Osteocyte (in vitro differentiated cells): ENCODE measurements at places on chromosomes 13 and 19.
A peak's percentile ranks its signal among the peaks of the same experiment; 100 is the strongest.

- DNase-seq = no peak
Measured at GRCh38 chr13:45295536-45295935, 45.4 kb downstream of the TPT1 start.

GRCh38 chr19:6540918-6541689 is 10.3 kb downstream of the TNFSF9 start:
- no peak for DNase-seq

DNA sequence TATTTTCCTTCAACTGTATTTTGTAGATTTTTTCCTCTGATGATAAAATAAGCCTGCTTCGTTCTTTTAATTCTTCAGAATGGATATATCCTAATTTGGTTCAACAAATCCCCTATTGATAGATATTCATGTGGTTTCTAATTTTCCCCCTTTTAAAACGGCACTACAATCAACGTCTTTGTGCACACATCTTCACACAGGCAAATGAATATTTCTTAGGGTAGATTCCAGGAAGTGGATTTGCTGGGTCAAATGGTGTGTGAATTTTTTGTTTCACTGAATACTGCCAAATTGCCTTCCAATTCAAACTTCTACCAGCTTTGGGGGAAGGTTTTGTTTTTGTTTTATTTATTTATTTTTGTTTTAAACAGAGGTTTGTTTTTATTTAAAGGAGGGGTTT is 287.2 kb downstream of the FOXO1 start:
- no peak for DNase-seq

GRCh38 chr19:751501-752341 is 809 bp downstream of the MISP start:
- no peak for DNase-seq

DNA sequence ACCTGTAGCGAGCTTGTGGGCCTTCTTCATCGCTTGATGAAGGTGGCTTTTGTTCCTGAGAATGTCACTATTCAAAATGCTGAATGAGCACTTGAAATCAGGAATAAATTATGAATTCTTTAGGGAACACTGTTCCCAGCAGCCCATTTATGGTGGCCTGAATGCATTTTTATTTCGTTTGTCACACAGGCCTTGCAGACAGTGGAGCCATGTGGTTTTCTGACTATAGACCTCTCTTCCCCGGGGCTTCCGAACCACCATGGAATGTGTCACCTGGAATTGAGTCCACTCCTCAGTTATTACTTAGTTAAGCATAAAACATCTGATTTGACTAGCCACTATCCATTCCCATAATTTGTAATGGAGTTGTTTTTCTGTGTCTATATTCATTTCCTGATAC is 396.9 kb downstream of the IRS2 start:
- no peak for DNase-seq

GRCh38 chr13:62643799-62644524 is 1228.3 kb upstream of the PCDH20 start:
- DNase-seq = no peak

- no peak for DNase-seq
Measured at GRCh38 chr19:16315825-16316505, 8.7 kb upstream of the KLF2 start.

- no peak for DNase-seq
Measured at GRCh38 chr19:10796653-10797052, 39.4 kb downstream of the TMED1 start.

DNA sequence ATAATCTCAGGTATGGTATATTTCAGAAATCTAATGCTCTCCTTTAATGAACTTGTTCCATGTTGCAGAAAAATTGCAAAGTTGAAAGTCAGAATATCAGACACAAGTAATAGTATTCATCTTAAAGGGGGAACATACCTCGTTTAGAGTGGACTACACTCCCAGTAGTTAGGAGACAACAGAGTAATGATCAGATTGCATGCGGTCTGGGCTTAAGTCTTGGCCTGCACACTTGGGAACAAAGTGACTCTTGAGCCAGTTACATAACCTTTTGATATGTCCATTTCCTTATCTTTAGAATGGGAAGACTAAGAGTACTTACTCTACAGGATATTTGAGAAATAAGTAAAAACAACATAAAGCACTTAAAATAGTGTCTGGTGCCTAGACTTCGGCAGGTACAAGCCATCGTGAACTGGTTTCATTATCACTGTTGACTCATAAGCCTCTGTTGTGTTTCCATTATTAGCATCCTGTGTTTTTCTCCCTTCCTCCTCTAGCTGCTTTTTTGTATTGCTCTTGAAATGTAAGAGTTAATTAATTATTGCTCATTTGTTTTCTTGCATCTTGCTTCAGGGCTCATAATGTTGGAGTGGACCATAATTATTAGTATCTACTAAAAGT is 53.0 kb downstream of the DPY19L3 start:
- DNase-seq = no peak

DNA sequence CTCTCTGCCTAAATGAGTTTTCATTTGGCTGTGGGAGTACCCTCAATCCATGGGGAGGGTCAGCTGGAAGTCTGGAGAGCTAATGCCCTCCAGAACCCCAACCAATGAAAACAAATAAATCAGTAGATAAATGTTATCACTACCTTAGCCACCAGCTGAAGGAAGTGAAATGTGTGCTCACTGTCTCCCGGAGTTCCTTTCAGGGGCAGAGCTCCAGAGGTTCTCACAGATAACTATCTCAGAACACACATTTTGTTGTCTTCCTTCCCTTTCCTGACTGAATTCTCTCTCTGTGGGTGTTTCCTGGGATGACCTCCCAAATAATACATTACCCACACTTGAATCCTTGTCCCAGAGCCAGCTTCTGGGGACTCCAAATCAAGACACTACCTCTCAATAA is 779.6 kb downstream of the DIAPH3 start:
- no peak for DNase-seq

- DNase-seq = no peak
Measured at GRCh38 chr13:53569453-53569852, 540.8 kb downstream of the OLFM4 start.

GRCh38 chr13:64928696-64929499 is 2301.2 kb downstream of the PCDH9 start:
- DNase-seq = no peak

DNA sequence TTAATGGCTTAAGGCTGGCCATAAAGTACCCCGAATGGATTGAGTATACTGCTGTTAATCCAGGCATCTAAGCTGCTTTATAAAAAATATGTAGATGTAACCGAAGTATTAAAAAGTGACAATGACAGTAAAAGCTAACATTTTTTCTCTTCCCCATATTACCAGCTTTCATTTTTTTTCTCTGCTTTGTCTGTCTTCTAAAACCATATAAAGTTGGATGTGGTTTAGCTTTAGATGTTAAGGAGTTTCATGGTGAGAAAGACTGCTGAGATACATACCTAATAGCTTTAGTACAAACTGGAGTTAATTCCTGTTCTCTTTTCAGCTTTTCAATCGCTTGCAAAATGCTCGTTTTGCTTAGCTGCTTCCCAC is 838 bp downstream of the AKAP11 start:
- DNase-seq = no peak

DNA sequence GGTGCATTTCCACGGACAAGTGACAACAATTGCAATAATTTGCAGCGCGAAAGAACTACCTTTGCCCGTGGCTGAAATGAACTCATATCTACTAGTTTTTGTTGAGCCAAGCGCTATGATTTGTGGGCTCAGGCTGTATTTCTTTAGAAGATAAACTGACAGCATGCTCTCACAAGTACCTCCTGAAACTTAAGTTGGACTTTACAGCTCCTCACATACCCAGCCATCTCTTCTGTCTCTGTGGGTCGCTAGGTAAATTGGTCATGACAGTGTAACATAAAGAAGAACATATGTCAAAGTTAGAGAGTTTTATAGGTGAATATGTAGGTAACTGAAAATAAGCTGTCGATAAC is 839 bp downstream of the COG6 start:
- DNase-seq = no peak

DNA sequence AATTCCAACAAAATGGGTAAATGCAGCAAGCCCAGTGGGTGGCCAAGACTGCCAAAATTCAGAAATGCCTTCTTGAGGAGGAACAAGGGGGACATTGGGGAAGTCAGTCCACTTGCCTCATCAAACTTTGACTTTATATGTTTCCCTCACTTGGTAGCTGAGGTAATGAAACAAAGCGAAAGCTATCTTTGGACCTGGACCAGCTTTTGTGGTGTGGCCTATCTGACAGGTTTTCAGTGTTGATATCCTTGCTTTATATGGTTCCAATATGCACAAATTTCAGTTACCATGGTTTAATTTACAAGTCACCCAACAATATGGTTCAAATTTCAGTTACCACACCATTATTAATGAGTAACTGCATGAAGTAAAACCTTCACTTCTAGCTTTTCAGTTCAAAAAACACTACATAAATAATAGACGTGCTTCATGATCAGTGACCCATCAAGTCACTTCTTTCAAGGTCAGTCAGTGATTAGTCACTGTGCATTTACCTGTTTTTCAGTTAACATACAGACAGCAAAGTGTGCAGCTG is 17.7 kb upstream of the POU4F1 start:
- no peak for DNase-seq

DNA sequence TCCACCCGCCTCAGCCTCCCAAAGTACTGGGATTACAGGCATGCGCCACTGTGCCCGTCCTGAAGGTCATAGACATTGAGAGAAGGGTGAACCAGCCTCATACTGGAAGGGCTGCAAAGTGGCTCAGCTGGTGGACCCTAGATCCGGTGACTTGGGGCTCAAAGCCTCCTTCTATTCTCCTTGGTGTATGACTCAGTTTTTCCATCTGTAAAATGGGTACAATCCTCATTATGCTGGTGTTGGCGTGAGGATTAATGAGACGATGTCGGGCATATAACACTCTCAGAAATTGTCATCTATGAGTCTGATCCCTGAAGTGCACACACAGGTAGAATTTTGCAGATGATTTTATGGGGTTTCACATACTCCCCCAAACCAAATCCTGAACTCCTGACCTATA is 5.8 kb upstream of the CAMSAP3 start:
- no peak for DNase-seq

DNA sequence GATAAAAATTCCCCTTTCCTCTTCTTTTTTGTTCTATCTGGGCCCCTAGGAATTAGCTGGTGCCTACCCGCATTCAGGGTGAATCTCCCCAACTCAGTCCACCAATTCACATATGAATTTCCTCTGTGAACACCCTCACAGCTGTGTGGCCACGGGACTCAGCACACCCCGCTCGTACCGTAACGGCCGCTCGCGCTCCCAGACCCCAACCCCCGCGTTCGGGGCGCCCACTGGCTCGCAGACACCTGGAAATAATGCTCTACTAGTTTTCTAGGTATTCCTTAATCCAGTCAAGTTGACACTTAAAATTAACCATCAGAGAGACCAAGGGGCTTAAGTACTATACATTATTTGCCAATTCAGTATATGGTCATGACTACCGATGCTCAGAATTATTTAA is 1702.1 kb upstream of the PCDH20 start:
- no peak for DNase-seq

- DNase-seq = no peak
Measured at GRCh38 chr13:76976490-76976889, 15.4 kb upstream of the CLN5 start.

GRCh38 chr19:54921082-54921481 is 15.1 kb downstream of the NCR1 start:
- no peak for DNase-seq

DNA sequence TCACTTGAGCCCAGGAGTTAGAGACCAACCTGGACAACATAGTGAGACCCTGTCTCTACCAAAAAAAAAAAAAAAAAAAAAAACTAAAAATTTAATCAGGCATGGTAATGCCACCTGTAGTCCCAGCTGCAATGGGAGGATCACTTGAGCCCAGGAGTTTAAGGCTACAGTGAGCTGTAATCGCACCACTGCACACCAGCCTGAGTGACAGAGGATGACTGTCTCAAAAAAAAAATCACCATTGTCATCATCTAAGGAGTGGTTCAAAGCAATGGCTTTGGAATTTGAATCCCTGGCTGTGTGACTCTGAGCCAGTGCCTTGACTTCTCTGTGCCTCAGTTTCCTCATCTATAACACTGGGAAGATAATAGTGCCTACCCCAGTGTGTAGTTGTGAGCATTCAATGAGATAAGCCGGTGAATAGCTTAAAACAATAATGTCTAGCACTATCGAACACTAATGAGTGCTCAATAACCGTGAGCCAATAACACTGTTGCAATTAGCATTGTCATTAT is 11.5 kb downstream of the IGSF23 start:
- no peak for DNase-seq

GRCh38 chr19:1428738-1429391 is 9.3 kb upstream of the RPS15 start:
- no peak for DNase-seq

DNA sequence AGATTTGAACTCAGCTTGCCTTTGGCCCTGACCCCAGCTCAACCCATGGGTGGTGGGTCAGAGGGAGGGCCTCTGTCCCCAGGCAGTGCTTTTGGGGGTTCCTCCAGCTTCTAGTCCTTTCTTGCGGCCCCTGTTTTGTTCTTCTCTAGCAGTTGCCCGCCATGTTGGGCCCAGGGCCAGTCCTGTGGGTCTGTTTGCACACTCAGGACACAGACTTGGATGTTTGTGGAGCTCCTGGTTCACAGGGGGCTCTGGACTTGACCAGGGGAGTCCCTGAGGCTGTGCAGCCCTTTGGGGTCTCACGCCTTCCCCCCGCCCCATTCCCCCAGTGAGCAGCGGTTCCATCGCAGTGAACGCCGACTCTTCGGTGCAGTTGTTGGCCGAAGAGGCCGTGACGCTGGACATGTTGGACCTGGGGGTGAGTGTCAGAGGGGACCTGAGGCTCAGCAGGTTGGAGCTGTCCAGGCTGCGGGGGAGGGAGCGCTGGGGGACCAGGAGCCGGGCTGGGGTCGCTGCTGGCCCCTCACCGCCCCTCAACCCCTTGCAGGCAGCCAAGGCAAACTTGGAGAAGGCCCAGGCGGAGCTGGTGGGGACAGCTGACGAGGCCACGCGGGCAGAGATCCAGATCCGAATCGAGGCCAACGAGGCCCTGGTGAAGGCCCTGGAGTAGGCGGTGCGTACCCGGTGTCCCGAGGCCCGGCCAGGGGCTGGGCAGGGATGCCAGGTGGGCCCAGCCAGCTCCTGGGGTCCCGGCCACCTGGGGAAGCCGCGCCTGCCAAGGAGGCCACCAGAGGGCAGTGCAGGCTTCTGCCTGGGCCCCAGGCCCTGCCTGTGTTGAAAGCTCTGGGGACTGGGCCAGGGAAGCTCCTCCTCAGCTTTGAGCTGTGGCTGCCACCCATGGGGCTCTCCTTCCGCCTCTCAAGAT is 2.5 kb downstream of the ATP5F1D start:
- peak; percentile 94 for DNase-seq

DNA sequence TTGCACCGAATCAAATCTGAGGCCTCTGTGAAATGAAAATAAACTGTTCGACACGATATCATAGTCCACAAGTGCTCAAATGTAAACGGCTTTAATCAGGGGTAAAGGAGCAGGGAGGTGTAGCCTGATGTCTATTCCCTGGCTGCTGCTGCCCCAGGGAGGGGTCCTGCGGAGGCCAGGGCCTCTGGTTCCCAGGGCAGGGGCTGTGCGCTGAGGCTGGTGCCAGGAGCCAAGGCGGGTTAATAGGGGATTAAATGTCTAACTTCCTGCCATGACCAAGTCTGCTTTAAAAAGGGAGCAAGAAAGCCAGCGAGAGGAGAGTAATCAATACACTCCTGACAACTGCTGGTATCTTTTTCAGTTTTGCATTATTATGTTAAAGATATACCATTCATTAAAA is 59.4 kb downstream of the ZNF536 start:
- no peak for DNase-seq
